Ecto neural progenitor cell (in vitro differentiated cells): ENCODE measurements at places on chromosomes 5 and 9.
A peak's percentile ranks its signal among the peaks of the same experiment; 100 is the strongest.

GRCh38 chr9:134190232-134191121, 26.1 kb upstream of the RNU6ATAC start:
- DNase-seq: no peak

GRCh38 chr9:69455311-69455710, 130.3 kb downstream of the ENTREP1 start:
- DNase-seq: no peak

GRCh38 chr5:96259151-96259772, 173.8 kb downstream of the PCSK1 start:
- no peak for DNase-seq

DNA sequence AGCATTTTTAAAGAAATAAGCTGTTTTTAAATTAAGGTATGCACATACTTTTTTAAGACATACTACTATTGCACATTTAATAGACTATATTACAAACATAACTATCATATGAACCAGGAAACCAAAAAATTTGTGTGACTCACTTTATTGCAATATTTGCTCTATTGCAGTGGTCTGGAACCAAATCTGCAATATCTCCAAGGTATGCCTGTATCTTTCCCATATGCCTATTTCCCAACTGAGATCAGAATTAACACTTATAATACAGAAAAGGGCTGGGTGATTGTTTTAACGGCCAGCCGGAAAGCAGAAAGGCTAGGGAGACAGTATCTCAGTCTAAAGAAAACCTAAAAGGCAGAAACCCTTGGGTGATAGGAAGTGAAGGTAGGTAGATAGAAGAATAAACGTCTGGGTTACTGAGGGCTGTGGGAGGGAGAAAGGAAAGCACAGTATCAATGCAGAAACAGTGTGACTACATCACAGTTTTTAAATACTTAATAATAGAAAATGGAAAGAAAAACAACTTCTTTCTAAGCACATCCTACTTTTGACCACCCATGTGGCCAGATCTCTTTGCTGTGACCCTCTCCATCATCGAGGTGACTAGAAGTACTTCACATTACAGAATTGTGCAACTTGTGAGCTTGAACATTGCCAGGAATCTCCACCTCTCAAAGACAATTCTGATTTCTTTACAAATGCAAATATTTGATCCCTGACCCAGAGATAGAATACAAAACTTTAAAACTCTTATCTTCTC, 126.4 kb downstream of the LPAR1 start:
- no peak for DNase-seq

DNA sequence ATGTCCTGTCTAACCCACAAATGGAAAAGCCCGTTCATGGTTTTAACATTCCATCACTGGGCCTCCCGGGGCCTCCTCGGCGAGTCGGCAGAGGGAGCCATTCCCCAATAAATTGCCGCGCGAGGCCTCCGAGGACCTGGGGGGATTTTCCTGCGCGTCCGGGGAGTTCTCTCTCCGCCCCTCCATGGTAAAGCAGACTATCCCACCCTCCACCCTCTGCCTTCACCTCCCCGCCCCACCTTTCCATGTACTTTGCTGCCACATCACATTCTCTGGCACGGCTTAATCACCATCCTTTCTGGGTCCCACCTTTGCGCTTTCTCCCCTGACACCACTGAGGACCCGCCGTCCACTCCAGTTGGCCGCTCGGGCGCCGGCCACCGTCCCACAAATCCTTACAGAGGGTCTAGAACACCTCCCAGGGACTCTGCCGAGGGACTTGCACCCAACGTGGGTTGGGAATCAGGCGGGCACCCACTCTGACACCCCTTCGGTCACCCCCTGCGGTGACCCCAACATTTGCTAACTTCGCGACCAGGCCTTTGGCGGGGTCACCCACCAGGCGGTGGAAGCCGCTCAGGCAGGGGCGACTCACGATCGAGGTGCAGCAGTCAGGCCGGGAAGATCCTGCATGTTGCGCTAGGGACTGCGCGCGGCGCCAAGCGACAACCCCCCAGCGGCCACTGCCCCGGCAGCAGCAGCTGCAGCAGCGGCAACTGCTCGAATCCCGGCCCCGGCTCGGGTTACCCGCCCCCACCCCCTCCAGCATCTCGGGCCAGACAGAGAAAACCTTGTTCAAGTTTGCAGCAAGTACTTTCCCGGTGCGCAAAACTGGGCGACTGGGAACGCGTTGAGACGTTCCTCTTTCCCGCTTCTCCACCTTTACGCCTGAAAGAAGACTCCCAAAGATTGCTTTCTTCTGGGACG, at the start of gene MEGF10:
TSS of gene MEGF10 (plus strand) at position 778 of the 927 bp plus-strand sequence. CDS start 40,513 bp downstream, outside the sequence.
- DNase-seq: peak; percentile 86
